ENCODE measurements at places on chromosomes 6 and 20.

DNA sequence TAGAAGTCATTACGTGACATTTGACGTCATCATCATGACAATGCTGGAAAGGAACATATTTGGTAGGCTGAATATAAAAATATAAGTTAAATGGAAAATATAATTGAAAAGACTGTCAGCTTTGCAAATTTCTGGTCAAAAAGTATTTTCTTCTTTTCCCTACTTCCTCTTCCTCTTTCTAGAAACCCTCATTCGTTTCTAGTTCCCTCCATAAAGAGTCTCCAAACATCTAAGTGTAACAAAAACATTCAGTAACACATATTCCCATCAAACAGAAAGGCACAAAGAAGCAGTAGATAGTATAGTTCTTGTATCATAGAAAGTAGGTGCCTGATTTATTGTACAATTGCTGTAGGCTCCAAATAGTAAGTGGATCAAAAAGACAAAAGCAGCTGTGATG lies 150.8 kb upstream of the FAM83B start:
- no peak for DNase-seq

GRCh38 chr6:152969688-152970418 lies 13.0 kb downstream of the FBXO5 start:
- no peak for DNase-seq

DNA sequence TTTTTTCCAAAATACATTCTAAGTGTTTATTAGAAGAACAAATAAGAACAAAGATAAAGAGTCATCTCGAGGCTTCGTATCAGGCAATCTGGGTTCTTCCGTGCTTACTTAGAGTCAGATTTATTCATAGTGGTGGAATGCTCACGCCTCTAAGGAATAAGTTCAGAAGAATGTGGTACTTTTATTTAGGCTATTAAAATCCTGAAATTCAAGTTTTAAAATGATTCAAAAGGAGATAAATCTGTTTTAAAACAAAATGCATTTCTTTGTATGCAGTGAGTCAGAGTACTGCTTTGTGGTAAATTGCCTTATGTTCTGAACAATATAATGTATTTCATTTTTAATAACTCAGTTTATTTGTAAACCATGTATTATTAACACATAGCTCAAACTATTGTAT lies 89.1 kb downstream of the FUT9 start:
- DNase-seq, result no peak

- no peak for DNase-seq
Observed at GRCh38 chr6:97077380-97077779, 152.9 kb downstream of the KLHL32 start.

- no peak for DNase-seq
Observed at GRCh38 chr20:53040693-53041589, 68.8 kb downstream of the TSHZ2 start.

GRCh38 chr6:133315811-133316210 lies 74.7 kb downstream of the EYA4 start:
- DNase-seq, result no peak

DNA sequence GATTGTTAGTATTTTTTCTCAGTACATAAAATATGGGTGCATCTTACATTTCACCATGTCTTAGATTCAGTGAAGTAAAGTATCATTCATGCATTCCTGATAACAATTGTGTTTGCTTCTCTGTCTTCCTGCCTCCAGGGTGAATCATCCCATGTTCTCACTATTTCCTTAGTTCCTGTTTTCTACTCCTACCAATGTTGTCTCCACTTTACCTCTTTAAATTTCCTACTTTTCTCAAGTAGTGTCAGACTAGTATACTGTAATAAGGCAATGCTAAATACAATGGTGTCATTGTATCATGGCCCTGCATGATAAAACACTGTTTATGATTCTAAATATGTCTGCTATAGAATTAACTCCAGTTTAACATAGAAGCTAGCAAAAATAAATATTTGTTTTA lies 37.4 kb upstream of the GABRR1 start:
- no peak for DNase-seq

DNA sequence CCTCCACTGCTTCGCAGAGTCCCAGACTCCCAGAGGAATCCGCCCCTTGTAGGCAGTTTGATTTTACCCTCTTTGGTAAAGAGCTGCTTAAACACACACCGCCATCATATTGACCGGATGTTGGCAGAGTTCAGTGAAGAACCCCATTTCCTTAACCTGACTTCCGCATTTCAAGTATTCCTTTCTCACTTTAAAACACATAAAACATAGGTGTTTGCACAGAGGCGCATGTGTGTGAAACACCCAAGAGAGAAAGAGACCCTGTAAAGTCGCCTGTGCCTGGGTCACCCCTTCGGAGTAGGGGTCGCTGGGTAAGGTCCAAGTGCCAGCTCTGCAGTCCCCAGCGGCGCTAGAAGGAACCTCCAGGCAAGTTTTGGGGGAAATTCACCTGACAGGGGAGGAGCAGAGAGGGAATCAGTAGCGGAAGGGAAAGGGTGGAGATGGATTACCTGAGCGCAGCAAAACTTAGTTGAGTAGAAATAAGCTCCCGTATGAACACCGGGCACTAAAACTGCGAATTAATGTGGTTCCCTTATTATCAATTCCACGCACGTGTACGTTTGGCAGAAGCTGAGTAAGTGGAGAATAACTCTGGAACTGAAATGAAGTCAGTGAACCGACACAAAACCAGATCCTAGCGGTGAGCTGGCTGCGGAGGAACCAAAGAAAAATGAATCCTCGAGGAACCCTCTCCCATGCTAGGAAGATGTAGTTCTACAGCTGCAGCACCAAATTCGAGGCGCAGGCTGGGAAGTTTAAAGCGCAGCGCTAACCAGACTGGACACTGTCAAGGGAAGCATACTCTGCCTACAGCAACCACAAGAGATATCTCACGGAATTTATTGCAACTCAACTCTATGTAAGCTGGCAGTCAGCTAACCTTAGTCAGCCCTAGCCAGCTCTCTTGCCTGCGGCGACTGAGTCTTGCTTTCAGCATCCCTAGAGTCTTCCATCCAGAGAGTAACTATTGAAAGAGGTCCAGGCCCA lies 3.5 kb upstream of the HTR1B start:
- no peak for DNase-seq

DNA sequence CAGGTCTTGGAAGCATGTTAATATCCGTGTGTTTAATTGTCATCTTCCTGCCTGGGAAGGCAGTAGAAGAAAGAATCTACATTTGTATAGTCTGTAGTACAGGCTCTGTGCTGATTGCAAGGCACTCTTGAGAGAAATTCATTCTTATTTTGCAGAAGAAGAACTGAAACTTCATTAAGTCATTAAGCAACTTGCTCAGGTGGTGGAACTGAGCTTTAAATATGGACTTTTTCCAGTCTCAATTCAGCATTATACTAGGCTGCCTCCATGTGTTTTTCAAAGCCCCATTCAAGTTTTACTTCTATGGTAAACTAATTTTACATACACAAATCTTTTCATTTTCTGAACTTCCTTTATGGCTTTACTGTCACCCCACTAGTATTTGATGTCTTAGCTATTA lies 18.7 kb downstream of the ZNF451 start:
- DNase-seq, result no peak

- no peak for DNase-seq
Observed at GRCh38 chr20:36490191-36490590, 51.1 kb upstream of the MYL9 start.

GRCh38 chr6:146890172-146890571 lies 291.4 kb downstream of the ADGB start:
- DNase-seq, result no peak

GRCh38 chr6:28240471-28240870 lies 11.6 kb downstream of the ZKSCAN4 start:
- DNase-seq, result no peak

- DNase-seq, result no peak
Observed at GRCh38 chr6:99119109-99120031, 171.6 kb upstream of the FBXL4 start.

DNA sequence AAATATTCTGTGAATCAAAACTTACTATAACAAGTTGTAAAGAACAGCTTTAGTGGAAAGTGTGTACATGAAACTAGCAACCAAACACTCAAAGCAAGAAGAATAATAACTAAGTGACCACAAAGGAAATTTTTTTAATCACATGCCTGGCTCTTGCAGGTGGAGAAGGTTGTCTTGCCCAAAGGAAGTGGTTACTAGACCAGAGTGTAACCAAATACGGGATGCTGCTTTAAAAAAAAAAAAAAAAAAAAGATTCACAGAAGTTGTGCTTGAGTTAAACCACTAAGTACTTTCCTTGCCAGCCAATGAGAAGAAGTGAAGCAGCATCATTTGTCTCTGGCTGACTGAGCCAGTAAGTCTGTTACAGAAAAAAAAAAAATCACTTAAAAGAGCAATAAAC lies 19.1 kb upstream of the HLA-DQB1 start:
- peak; percentile 73 for DNase-seq

- DNase-seq, result peak; percentile 67
Observed at GRCh38 chr6:42104095-42104803, 38.2 kb downstream of the C6orf132 start.

GRCh38 chr6:6912817-6913744 lies 194.7 kb upstream of the RREB1 start:
- DNase-seq, result no peak

DNA sequence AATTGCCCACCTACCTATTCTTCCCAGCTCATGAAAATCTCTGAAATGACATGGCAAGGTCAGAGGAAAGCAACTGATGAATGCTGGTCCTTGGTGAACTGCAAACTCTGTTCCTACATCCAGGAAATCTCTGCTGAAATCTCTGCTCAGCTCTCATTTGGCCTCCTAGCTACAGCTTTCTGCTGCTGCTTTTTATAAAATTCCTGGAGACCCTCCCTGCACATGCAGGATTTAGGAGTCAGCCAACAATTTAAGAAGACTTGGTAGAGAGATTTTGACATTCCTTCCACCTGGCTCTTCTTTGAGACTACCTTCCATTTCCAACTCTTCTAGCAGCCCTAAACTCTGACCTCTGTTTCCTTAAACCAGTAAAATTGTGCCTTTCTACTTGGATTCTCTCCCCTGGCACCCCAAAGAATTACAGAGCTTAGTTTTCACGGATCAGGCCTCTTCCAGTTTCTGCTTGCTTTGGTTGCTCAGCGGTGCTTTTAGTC lies 55.5 kb downstream of the PDE7B start:
- no peak for DNase-seq

DNA sequence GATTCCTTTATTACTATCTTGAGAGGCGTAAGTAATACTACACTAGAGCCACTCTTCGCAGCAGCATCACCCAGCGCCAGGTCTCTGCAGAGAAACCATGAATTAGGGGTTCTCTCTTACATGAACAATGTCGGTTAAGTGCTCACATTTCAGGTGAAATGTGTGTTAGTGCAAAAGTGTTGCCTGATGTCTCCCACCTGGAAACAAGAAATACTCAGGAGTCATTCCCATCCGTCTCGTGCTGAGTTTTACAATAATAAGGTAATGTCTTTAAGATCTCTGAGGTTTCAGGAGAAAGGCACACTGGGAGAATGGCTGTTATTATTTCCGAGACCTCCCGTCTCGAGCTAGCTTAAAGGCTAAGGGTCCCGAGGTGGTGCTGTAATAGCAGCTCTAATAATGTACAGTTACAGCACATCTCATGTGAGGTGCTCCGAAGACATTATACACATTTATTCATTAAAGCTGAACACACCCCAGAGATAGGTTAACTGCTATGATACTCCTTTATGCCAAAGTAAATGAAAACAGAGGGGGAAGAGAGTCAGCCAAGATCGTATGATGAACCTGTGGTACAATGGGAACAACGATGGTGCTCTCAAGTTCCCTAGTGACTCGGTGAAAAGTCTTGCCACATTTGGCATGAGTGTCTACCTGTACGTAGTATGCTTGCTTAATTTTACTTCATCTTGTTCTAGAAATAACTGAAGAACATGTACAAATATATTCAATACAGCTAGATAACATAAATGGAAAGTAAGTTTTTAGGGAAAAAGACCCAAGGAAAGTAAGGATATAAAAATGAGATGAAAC lies 458.3 kb upstream of the CITED2 start:
- DNase-seq, result no peak

DNA sequence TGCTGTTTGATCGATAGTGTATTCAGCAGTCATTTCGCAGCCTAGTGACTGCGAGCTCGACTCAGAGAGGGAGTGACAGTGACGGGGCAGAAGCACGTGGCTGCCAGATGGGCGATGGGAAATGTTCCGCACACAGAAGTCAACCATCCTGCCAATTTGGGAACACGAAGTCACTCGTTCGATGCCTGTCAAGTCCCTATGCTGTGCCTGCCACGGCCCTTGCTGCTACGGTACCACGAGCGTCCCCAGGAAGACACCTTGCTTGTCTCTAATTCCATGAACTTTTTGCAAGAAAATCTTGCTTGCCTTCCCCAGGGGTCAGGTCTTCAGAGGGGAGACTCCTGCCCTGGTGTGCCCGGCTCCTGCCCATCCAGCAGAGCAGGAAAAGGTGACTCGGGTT lies 17.0 kb upstream of the STX16 start:
- no peak for DNase-seq

- no peak for DNase-seq
Observed at GRCh38 chr6:20800229-20800628, 266.0 kb downstream of the CDKAL1 start.

- DNase-seq, result no peak
Observed at GRCh38 chr20:51456511-51457509, 85.7 kb downstream of the NFATC2 start.

GRCh38 chr6:119066517-119066916 lies 11.9 kb downstream of the FAM184A start:
- DNase-seq, result no peak

GRCh38 chr6:5275497-5275896 lies 14.2 kb downstream of the FARS2 start:
- DNase-seq, result no peak

DNA sequence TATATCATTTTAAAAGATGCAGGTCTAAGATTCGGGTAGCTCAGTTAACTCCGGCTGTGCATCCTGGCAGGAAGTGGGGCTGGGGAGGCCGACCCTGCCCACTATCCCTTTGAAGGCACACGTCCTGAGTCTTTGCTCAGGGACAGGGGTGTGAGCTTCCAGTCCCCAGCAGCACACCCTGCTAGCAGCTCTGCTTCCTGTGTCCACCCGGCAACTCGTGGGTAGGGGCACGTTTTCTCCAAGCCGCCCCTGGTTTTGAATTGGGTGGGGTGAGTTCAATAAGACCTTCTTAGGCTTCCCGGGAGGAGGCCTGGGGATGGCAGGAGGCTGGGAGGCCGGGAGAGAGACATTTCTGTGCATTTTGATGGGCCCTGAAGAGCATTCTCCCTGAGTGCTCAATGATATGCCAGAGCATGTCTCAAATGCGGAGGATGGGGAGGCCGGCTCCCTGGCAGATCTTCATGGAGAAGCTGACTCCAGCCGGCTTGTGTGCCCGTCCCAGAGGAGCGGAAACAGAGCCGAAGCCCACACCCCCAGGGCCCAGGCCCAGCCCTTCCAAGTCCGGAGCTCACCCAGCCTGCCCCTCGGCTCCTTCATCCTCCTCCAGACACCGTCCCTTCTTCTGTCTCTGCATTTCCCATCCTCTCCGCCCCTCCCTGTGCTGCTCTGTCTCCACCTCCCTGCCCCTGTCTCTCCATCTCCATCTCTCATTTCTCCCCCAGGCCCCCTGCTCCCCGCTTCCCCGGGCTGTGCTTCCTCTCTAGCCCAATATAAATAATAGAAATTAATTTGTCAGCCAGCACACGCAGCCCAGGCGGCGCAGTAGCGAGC lies 36.3 kb upstream of the ZFAND3 start:
- no peak for DNase-seq

DNA sequence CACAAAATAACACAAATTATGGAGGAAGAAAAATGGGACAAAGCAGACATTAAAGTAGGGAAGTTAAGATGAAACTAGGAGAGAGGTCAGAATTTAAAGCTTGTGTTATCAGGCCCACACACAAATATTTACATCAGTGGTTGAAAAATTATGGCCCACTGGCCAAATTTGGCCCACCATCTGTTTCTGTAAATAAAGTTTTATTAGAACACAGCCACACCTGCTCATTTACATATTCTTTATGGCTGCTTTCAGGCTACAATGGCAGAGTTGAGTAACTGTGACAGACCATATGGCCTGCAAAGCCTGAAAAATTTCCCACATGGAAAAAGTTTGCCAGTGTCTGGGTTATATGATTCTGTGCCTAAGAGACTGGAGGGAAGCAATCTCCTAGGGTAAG lies 49.0 kb downstream of the SLC22A23 start:
- no peak for DNase-seq

Data from CD4-positive, alpha-beta T cell treated with Interleukin-15 for 1 hour (primary cell).